ENCODE measurements at places on chromosomes 11 and 22. TPM values are rescaled to one million over a fixed set of nuclear protein-coding genes. Genes with fewer than 3 reads are reported as not detected.

DNA sequence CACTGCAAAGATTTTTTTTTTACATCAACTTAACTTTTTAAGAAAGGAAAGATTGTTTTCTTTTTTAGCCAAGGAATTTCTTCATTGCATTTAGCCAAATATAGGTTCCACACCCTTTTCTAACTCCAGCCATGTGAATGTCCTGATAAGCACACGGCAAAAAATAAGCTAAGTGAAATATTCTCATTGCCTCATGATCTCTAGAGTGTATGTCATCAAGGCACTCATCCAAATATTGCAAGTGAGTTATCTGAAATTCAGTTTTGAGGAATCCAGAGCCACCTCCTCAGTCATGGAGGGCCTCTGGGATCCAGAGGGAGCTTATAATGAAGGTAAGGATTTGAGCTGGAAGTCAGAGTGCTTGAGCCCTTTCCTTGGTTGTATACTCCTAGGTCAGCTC is 80.0 kb downstream of the BLID start:
- H3K36me3 ChIP-seq = no peaks in the 10 kb centered on the region
- no peak for DNase-seq
- no peaks in the 10 kb centered on the region for H3K27me3 ChIP-seq
- peaks cover 7% of the 10 kb centered on the region for H3K4me1 ChIP-seq

DNA sequence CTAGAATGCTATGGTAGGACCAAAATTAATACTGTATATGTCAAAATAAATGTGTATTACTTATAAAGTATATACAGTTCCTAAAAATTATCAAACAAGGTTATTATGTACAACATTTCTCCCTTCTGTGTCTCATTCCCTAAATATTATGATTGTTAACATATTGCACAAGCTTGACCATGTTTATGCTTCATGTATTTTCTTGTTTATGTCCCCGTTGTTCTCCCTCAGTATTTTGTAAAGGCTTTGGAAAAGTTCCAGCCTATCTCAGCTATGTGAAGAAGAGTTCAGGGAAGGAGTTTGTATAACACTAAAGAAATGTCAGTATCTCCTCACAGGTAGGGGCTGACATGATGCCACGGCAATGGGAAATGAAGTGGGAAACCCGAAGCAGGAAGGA is 19.6 kb downstream of the ADM start:
- H3K4me1 ChIP-seq = peaks cover 28% of the 10 kb centered on the region
- no peaks in the 10 kb centered on the region for H3K27me3 ChIP-seq
- no peak for DNase-seq

DNA sequence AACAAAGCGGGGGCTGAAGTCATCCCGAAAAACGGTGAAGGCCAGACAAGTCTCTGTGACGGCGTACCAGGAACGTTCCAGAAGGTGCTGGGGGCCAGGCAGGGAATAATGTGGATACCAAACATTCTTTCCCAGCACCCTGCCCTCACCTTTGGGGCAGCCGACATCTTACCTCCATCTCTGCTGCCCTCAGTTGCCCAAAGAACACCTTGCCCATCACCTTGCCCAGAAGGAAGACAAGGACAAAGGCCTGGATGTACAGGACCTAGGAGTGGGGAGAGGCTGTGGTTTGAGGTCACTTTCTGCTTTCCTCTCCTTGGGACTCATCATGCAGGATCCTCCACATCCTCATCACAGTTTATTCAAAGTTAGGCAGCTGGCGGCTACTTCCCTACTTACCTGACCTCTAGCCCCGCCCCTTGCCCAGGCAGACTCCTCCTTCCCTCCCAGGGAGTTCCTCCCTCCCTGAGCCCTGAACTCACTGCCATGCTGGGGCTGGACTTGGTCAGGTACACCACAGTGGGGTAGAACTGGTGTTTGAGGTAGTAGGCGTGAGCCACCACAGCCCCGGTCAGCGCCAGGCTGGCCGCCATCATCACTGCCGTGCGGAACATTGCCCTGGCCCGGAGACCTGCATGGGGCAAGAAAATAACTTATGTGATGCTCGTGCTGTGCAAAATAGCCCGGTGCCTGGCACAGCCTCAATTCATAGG is 1.2 kb downstream of the SYVN1 start:
- H3K4me3 ChIP-seq = peak overlapping the region; percentile 85
- peaks cover 34% of the 10 kb centered on the region for H3K4me1 ChIP-seq
- peak overlapping the region; percentile 99 for H3K27ac ChIP-seq
- H3K27me3 ChIP-seq = no peaks in the 10 kb centered on the region

The FTH1 gene
- total RNA-seq = 2,226 TPM

DNA sequence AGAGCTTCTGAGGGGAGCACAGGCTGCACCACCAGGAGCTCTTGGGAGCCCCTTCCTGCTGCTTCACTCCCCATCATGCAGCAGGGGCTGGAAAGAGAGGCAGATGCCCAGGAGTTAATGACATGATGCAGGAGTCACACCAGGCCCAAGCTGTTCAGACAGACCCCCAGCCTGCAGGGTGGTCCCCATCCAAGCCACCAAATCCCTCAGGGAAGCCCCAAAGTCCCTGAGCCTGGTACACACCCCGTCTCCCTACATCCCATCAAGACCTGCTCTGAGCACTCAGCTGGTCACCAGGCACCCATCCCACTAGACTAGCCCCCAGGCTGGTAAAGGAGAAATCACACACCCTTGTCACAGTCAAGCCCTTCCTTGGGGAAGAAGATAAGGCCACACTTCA is 11.3 kb downstream of the CYB561A3 start:
- no peak overlapping the region for H3K27ac ChIP-seq
- H3K27me3 ChIP-seq = no peaks in the 10 kb centered on the region
- no peak for DNase-seq
- no peaks in the 10 kb centered on the region for H3K4me1 ChIP-seq

DNA sequence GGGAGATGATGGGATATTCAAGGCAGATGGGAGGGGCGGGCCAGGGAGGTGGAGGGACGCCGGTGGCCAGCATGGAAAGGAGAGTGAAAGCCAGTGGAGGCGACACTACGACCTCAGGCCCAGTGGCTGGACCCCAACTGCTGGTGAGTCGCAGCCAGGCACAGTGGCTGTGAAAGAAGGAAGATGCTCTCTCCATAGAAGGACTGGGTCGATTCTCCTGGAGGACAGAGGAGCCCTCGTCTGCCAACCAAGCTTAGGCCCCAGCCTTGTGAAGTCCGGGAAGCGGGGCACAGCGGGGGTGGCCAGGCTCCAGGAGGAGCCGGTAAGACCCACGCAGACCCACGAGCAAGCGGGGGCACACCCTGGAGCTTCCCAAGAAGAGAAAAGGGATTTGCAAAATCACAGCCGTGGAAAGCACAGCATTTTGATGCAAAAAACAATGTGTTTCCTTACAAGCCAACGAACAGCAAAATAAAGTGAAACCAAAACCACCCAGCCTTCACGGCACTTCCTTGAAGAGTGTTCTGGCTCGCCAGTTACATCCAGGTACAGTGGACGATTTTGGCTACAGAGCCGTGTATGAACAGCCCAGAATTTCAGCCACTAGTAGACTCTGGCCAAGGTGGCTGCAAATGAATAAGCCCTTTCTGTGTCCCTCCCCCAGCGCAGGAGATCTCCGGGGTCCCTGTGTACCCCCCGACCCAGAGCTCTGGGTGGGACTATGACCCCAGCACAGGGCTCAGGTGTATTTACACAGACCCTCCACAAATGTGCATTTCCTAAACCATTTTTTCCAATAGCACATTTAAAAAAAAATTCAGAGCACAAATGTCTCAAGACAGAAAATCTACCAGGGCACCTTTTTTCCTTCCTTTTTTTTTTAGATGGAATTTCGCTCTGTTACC is 96.9 kb downstream of the TRMU start:
- H3K4me3 ChIP-seq = peak overlapping the region; percentile 58
- H3K27ac ChIP-seq = no peak overlapping the region
- no peak for DNase-seq
- no peaks in the 10 kb centered on the region for H3K4me1 ChIP-seq
- H3K27me3 ChIP-seq = no peaks in the 10 kb centered on the region

GRCh38 chr11:64684357-64684756 is 38.6 kb downstream of the NRXN2 start:
- no peak for DNase-seq
- H3K27ac ChIP-seq = no peak overlapping the region
- H3K4me3 ChIP-seq = no peak overlapping the region
- H3K27me3 ChIP-seq = no peaks in the 10 kb centered on the region

GRCh38 chr11:83819931-83820549 is 533.9 kb upstream of the CCDC90B start:
- no peaks in the 10 kb centered on the region for H3K27me3 ChIP-seq
- H3K27ac ChIP-seq = no peak overlapping the region
- no peaks in the 10 kb centered on the region for H3K36me3 ChIP-seq

DNA sequence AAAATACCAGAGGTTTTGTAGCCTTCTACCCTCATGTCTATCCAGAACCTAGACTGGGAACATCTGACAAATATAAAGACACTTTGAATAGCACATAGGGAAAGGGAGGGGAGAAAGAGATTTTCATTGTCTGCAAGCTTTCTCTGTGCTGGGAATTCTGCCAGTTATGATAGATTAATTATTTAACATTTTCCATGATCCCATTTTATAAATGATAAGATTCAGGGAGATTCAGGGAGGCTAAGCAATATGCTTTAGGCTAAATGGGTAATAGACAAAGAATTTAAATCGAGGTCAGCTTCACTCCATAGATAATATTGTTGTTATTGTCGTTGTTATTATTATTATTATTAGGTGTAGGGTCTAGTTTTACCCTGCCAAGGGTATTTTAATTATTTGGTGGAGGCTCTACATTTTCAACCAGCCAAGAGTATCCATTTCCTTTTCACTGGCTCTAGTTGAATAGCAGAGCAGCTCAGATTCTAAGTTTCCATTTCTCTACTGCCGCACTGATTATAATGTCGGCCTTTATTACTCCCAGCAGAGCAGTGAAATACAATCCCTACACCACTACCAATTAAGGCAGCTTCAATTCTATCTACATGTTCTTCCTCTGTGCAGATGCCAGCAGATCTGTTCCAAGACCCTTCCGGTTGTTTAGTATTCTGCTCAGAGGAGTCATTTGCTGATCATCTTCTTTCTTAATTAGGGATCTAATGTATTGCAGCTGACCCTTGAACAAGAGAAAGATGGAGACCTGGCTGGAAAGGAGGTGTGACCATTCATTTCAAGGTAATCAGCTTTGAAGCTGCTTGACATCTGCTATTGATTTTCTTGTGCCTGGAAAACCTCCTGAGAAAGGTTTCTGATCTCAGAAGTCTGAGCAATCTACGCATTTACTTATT is 23.8 kb upstream of the SYN3 start:
- H3K27ac ChIP-seq = no peak overlapping the region
- no peak overlapping the region for H3K4me3 ChIP-seq
- no peaks in the 10 kb centered on the region for H3K27me3 ChIP-seq
- no peak for DNase-seq

GRCh38 chr22:50081426-50082196 is 3.6 kb downstream of the MLC1 start:
- DNase-seq = no peak
- peaks cover 6% of the 10 kb centered on the region for H3K4me1 ChIP-seq
- no peak overlapping the region for H3K4me3 ChIP-seq
- no peak overlapping the region for H3K27ac ChIP-seq
- peaks cover 34% of the 10 kb centered on the region for H3K27me3 ChIP-seq

DNA sequence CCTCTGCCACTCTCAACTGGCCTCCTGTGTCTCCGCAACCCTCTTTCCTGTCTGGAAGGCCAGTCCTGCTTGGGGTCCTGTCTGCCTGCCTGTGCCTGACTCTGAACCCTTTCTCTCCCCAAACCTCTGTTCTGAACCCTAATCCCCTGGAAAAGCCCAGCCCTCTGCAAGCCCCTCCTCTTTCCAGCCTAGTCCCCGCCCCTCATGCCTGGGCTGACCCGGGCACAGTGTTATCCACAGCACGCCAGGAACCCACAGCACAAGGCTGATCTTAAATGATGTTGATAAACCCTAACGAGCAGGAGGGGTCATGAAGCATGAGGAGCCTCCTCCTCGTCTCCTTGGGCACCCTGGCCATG is at the start of gene IFITM10:
Gene IFITM10 (minus strand): TSS at position 115 of the 359 bp plus-strand sequence. CDS start 153 bp downstream, outside the sequence.
- DNase-seq = no peak
- H3K27ac ChIP-seq = peak within 1 kb of the TSS; percentile 24

GRCh38 chr11:125180413-125181305 is 16.1 kb downstream of the PKNOX2 start:
- DNase-seq = no peak
- H3K27me3 ChIP-seq = no peaks in the 10 kb centered on the region
- H3K4me1 ChIP-seq = no peaks in the 10 kb centered on the region
- no peak overlapping the region for H3K27ac ChIP-seq
- H3K36me3 ChIP-seq = no peaks in the 10 kb centered on the region

- no peak overlapping the region for H3K27ac ChIP-seq
- no peaks in the 10 kb centered on the region for H3K4me1 ChIP-seq
- H3K27me3 ChIP-seq = no peaks in the 10 kb centered on the region
- H3K4me3 ChIP-seq = no peak overlapping the region
- no peaks in the 10 kb centered on the region for H3K36me3 ChIP-seq
- DNase-seq = no peak
Measured at GRCh38 chr11:76410851-76411357, 29.8 kb downstream of the GVQW3 start.

The MGAT3 gene
- 8.1 TPM for total RNA-seq

DNA sequence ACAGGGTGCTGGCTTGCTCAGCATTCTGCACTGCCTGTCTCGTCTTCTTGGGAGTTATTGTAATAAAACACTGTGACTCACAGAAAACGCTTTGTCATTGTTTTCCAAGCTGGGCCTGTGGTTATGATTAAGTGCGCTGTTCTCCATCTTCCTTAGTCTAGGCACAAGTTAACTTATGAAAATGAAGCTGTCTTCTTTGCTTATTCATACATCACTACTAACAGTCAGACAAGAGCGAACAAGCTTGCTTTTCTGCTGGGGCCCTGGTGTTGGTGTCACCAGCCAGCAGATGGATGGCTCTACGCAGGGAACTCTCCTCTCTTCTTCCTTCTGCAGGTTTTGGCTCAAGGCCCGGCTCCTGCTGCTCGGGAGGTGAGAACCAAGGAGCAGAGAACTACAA is 380.1 kb upstream of the SYN3 start:
- H3K27me3 ChIP-seq = no peaks in the 10 kb centered on the region
- H3K36me3 ChIP-seq = no peaks in the 10 kb centered on the region
- H3K4me1 ChIP-seq = no peaks in the 10 kb centered on the region
- no peak overlapping the region for H3K4me3 ChIP-seq
- no peak overlapping the region for H3K27ac ChIP-seq
- DNase-seq = no peak

- DNase-seq = no peak
- H3K36me3 ChIP-seq = no peaks in the 10 kb centered on the region
- H3K4me1 ChIP-seq = no peaks in the 10 kb centered on the region
- no peaks in the 10 kb centered on the region for H3K27me3 ChIP-seq
Measured at GRCh38 chr11:17907046-17907445, 105.8 kb downstream of the SERGEF start.

DNA sequence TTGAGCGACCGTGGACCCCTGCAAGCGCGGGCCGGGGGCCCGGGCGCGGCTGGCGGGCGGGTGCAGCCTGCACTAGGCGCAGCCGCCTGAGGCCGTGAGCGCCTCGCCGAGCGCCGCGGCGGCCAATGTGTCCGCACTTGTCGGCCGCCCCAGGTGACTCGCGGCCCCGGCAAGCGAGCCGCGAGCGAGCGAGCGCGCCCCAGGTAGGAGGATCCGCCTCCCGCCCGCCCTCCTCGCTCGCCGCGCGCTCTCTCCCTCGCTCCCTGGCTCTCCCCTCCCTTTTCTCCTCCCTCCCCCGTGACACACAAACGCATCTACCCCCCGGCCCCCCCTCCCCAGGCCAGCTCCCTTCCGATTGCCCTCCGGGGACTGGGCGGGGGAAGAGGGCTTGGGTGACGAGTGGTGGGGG is at the start of gene WNT7B:
Gene WNT7B (minus strand): TSS at position 160 of the 409 bp plus-strand sequence. CDS start 408 bp downstream, outside the sequence.
- DNase-seq = no peak
- H3K4me3 ChIP-seq = peak within 1 kb of the TSS; percentile 37
- H3K27me3 ChIP-seq = peaks cover 60% of the 10 kb centered on the region
- no peak within 1 kb of the TSS for H3K27ac ChIP-seq
